ENCODE measurements at places on chromosomes 7 and 10.

DNA sequence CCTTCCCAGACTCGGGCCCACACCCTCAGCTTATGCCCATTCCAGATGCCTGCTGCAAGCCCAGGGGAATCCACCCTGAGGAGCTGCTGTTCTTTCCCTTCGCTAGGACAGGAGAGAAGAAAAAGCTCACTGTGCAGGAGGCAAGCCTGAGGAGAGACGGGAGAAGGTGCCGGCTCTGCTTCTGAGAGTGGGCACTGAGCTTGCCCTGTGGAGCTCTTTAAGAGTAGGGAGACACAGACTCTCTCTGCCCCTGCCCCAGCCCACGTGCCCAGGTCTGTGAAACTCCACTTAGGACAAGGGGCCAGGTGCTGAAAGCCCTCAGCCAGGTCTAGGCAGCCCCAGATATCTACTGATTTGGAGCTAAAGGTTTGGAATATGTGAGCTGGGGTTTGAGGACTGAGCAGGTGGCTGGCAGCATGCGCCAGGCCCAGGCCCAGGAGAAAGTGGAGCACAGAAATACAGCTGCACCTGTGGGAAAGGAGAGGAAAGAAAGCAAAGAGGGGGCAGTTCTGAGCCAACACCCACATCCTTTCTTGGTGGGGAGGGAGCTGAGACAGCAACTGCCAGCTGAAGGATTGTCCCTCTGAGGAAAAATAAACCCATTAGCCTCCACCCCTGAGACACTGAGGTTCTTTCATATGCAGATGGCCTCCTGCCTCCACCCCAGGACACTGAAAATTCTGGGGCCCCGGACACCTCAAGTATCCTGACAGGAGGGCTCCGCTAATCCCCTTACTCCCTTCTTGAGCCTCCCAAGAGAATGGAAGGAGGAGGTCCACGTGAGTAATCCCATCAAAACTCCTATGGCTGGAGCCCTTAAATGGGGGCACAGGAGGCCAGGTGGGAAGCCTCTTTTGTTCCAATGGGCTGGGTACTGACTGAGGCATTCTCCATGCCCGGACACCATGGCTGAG, 7.3 kb downstream of the POLL start:
- no peak for DNase-seq

DNA sequence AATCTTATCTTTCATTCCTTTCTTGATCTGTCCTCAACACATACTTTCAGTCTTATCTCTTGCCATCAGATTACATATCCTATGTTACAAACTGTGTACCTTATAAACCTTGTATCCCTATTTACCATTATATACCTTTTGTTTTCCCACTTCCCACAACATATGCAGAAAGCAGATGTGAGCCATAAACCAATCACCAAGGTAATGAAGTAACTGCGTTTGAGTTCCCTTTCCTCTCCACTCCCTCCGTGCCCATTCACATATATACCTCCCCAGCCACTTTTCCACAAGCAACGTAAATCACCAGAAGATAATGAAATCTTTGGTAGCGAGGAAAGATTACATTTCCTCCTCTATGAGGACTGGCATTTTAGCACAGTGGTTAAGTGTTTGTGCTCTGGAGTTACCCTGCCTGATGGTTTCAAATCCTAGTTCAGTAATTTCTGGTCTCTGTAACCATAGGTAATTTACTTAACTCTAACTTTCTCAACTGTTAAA, 55.5 kb upstream of the PHF14 start:
- DNase-seq, result no peak

DNA sequence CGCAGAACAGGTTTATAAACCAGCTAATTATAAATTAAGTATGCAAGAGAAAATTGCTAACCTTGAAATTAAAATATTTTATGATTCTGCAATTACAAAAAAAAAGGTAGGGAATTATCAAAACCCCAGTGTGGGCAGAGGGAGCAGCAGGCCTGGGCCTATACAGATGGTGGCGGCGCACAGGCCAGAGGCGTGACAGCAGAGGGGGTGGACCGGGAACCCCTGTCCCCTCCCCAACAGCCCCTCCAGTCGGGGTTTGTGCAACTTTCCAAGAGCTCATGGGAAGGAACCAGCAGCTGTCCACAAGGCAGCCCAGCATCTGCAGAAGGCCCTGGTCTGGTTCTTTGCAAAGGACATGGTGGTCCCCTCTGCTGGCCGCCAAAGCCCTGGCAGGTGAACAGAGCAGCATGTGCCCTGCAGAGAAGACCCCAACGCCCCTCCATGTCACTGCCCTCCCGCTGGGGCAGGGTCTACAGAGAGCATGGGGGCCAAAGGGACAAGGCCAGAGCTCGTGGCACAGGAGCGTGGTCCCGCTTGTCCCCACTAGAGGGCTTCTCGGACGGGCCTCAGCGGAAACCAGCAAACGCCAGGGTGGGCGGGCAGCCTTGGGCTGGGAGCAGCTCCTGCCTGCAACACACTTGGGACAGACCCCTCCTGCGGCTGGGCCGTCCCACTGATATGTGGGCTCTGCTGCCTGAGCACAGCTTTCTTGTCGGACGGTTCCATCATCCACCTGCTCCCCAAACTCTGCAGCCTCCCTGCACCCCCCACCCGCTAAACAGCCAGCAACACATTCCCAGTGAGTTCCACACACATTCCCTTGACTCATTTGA, 75.1 kb downstream of the EBF3 start:
- DNase-seq, result peak; percentile 76

DNA sequence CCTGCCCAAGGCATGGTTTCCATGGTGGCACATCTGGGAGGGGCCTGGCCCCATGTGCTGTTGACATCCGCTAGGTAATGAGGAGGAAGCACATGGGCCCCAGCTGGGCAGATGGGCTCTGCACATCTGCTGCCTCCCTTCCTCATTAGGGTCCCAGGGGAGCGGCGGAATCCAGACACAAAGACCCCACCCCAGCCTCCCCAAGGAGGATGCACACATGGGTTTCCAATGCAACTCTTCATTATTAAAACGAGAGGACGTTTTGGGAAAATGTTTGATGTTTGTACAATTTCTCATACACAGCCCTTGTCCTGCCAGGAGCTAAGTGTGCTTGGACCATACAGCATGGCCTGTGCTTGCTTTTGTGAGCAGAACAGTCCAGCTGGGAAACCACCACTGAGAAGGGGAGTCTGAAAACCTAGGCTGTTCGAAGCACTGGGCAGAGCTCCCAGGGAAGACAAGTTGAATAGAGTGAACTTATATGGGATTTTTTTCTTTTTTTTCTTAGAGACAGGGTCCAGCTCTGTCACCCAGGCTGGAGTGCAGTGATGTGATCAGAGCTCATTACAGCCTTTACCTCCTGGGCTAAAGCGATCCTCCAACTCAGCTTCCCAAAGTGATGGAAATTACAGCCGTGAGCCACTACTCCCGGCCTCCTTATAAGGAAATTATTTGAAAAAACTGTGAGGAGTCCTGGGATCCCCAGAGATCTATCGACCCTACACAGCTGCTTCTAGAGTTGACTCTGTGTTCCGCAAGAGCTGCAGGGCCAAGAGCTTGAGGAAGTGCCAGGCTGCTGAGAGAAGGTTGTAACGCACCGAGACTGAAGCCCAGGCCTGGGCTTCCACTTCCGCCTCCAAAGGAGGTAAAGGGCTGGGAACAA, 23.4 kb downstream of the FAM107B start:
- peak; percentile 60 for DNase-seq

- DNase-seq, result no peak
Observed at GRCh38 chr7:68317476-68317875, 1280.8 kb upstream of the AUTS2 start.

GRCh38 chr7:140393756-140394306, 4.5 kb downstream of the SLC37A3 start:
- no peak for DNase-seq

DNA sequence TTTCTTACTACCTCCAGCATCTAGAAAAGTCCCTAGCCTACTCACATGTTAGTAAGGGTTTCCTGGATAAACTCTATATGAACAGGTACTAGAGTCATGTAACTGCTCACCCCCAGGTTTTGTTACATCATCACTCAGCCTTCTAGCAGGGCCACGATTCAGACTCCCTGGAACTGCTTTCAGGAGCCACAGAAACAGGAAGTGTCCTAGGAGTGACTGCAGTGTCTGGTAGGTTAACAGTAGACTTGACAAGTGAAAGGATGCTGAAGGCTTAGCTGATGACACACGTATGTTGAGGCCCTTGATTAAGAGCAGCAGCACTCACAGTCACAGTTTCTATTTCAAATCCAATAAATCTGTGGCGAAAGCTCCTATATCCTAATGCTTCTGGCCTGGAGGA, 101.2 kb downstream of the DNMBP start:
- DNase-seq, result no peak

DNA sequence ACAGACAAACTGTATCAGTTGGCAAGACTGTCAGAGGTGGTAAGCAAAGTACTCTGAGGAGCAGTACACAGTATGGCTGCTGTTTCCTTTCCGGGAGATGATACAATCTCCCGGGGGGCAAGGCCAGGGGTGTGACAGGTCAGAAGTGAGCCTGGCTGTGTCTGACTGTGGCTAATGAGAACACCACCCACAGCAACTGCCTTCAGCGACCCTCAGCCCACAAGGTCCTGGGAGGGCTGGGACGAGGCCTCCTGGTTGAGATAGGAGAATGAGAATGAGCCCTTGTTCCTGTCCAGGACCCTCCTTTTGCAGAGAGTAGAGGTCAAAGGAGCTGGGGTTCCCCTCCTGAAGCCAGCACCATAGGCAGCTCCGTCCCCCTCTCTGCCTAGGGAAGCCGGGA, 421.7 kb downstream of the TCERG1L start:
- DNase-seq, result no peak

DNA sequence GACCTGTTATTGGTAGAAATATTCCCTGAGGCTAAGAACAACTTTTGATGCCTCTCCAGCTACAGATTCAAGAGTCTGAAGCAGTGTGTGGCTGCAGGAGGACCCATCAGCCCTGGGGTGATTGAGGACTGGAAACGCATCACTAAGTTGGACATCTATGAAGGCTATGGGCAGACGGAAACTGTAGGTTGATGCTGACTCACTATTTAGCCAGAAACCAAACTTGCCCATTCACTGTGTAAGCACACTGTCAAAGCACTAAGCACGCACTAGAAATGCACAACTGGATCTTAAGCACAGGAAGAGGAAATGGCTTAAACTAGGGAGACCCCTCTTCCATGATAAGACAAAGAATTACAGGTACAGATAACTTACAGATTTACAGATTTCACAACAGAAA, 20.8 kb downstream of the ACSM6 start:
- DNase-seq, result no peak

DNA sequence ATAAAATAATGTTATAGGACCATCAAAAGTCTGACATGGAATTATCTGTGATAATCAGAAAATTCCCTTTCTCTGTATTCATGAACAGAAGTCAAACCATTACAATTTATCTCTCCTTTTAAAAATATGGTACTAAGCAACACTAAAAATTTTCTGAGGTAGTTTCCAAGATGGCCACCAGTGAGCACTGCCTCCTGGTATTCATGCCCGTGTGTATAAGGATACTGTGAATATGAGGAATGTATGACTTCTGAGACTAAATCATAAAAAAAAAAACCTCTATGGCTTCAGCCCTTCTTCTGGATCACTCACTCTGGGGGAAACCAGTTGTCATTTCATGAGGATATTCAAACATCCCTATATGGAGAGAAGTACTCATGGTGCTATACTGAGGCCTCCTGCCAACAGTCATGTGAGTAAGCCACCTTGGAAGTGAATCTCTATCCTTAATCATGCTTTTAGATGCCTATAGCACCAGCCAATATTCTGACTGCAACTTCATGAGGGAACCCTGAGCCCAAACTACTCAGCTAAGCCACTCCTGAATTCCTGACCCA, 41.1 kb downstream of the SIRT1 start:
- no peak for DNase-seq

DNA sequence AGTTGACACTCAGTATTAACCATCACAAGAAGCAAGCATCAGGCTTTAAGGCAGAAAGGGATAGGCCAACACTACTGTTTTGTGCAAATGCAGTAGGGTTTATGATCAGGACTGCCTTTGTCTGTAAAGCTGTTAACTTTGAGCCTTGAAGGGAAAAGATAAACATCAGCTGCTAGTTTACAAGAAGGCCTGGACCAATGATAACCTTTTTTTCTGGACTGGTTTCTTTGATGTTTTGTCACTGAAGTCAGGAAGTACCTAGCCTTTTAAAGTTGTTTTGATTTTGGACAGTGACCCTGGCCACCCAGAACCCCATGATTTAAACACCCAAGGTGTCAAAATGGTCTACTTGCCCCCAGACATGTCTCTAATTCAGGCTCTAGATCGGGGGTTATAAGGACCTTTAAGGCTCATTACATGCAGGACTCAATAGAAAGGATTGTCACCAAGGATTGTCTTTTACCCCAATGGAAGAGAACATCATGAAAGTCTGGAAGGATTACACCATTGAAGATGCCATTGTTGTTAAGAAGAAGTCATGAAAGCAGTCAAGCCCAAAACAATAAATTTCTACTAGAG, 50.1 kb downstream of the CROT start:
- DNase-seq, result no peak

- no peak for DNase-seq
Observed at GRCh38 chr10:88725798-88726197, 19.7 kb downstream of the LIPK start.

DNA sequence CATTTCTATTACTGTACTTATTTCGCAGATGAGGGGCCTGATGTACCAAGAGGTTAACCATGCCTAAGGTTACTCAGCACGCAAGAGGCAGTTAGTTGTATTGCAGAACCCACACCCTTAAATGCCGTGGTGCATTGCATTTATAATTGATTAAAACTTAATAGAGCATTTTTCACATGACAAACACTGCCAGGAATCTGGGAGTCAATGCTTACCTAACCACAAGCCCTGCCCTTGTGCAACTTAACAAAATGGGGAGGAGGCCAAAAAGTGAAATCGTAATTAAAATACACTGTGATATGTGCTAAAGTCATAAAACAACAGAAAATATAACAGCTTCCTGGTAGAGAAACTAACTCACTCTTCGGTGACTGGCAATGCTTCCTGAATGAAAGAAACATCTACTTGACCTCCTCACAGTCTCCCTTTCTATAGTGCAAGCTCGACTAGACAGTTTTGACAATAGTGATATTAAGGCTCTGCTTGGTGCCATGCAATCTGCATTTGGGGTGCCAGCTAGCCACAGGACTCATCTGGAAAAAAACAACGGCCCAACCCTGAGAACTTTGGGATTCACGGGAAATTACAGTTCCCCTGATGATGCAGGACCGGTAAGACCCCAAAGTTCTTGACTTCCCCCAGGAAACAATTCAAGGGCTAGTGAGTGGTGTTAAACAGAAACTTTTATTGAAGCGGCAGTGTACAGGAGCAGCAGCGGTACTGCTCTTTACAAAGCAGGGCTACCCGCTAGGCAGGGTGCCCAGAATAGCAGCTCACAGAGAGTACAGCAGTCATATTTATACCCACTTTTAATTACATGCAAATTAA, 612.4 kb downstream of the TNS3 start:
- no peak for DNase-seq

- DNase-seq, result no peak
Observed at GRCh38 chr7:110831419-110831818, 259.5 kb upstream of the LRRN3 start.

DNA sequence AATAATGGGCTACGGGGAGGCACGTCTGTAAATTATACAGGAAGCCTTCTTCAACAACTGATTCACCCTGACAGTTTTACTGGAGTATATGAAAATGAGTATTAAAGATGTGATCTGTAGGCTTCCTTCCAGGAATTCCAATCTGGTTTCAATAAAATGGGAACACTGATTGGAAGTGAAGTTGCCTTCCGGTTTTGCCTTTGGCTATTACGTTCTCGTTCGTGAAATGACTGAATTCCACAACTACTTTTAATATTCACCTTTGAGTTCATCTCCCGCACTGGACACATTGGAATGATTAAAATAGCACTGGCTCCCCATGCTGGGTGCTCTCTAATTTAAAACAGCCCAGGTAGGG, 350.1 kb upstream of the MKI67 start:
- DNase-seq, result no peak

All from heart right ventricle (tissue), 16 donors.